ENCODE measurements at places on chromosomes 6 and 20.

GRCh38 chr20:20333866-20334265, 34.0 kb upstream of the INSM1 start:
- no peak for DNase-seq

DNA sequence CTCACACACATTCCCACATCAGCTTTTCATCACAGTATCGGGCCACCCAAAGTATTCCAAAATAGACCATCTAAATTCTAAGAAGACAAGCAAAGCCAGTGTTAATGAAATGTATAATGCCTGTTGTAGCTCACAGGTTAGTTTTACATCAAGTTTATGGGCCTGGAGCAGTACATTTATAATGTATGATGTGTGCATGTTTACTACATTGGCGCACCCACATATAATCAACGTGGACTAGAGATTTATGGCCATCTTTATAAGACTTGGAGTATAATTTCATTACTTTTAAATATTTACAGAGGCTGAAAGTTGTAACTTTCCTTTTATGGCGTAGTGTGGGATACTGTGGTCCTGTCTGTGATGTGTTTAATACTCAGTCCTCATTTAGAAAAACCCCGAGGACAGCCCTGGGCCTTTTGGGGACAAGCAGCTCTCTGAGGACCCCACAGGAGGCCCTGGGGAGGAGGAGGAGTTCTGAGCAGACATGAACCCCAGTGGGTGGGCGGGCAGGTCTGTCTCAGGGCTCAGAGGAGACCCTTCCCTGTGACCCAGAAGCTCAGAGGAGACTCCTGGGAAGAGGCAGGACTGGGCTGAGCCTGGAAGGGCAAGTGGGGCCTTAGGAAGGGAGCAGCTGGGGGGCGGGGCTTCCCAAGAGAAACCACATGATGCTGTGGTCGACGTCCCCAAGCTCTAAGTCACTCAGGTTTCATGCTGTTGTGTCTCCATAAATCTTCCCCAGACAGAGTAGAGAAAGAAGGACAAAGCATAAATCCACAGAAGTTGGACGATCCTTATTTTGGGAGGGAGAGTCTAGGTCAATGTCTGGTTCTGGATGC, 232.1 kb downstream of the PREX1 start:
- DNase-seq = no peak

- no peak for DNase-seq
Measured at GRCh38 chr6:131062241-131063027, 611 bp downstream of the EPB41L2 start.

DNA sequence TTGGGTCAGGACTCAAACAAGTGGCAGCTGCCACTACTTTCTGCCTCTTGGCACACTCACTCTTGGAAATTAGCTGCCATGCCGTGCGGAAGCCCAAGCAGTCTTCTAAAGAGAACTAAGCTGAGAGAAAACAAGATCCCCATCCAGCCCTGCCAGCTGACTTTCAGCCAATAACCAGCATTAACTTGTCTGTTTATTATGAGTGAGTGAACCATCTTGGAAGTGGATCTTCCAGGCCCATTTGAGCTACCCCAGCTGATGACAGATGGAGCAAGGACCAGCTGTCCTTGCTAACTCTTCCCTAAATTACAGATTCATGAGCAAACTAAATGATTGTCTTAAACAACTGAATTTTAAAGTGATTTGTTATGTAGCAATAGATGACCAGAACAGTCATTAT, 73.9 kb upstream of the RBM24 start:
- DNase-seq = no peak

DNA sequence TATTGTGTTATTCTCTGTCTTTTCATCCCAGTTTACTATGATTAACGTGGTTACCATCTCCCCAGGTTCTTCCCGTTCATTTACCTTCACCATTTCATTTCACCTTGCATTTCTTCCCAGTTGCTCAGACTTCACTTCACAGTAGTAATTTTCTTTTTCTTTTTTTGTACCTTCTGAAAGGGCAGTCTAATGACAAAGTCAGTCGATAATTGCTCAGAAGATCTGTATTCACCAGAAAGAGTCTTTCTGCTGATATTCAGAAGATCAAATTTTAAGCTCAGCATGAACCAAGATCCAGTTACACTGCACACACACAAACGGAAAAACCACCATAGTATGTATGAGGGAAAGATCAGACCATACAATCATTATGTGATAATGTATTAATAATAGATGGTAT, 265.5 kb downstream of the ADGB start:
- DNase-seq = no peak

DNA sequence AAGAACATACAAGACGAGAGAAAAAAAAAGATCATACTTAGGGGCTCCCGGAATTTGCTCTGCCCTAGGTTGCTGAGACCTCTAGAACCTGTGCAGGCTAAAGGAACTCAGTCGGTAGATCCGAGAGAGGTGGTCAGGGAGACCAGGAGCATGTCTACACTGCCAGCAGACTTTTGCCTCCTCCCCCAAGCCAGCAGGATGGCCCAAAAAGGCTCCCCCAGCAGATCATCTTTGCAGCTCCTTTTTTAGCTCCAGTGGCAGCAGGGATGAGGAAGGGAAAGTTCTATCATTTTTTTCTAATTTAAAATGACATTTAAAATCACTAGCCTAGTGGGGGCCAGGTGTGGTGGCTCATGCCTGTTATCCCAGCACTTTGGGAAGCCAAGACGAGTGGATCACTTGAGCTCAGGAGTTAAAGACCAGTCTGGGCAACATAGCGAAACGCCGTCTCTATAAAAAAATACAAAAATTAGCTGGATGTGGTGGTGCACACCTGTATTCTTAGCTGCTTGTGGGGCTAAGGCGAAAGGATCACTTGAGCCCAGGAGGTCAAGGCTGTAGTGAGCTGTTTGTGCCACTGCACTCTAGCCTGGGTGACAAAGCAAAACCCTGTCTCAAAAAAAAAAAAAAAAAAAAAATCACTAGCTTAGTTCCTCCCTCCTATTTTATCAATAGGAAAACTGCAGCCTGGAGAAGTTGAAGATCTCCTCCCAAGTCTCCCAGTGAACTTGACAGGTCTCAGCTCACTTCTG, 69.3 kb upstream of the MYL9 start:
- no peak for DNase-seq

GRCh38 chr6:51045548-51045947, 226.9 kb downstream of the TFAP2B start:
- no peak for DNase-seq

DNA sequence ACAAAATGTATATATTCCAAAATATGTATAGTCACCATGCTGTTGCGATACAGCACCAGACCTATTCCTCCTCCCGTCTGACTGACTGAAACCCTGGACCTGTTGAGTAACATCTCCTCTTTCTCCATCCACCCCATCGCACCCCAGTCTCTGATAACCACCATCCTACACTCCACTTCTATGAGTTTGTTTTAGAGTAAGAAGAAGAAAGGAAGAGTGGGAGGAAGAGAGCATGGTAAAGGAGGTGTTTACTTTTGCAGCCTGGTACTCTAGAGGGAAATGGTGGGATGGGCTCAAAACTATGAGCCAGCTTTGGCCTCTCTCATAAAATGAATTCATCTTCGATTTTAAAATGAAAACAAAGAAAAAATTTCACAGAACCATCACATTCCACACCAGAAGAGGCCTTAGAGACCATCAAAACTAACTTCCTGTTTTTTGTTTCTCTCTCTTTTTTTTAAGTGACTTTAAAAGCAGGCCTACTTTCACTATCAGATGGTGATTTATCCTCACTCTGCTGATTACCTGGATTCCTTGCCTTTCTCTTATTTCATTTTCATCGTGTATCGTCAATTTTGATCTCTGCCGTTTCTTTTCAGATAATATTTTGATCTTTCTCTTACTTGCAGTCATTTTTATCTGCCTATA, 16.8 kb upstream of the FUCA2 start:
- DNase-seq = no peak

All from DMS79 (cell line).